ENCODE measurements at places on chromosomes 6 and 20.

DNA sequence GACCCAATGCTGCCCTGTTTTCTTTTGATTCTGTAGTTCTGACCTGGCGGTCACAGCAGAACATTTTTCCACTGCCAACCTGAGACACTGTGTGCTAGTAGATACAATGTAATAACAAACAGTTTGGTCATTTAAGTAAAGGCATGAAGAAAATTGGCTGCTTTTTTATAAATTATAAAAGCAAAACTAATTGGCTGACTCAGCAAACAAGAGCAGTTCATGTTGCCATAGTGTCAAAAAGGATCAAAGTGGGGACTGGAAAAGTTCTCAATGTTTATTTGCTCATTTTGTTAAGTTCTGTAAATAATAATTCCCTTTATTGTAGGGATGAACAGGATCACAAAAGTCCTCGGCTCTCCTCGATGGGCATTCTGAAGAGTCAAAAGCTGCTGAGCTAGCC, 599.5 kb downstream of the PKHD1 start:
- no peak for DNase-seq

DNA sequence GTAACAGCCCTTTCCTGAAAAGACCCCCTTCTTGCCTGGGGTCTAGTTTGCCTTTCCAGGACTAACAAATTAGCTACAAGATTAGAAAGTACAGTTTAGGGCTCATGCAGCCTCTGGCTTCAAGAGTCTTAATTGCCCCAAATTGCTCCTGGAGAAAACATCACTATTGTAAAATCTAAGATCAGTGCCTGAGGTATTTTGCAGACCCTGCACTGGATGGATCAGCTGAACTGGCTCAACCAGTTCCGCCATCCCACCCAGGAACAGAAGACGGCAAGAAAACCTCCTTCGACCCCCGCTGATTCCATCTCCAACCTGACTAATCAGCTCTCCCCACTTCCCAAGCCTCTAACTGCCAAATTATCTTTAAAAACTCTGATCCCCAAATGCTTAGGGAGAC, 236.5 kb upstream of the KCNG1 start:
- DNase-seq = no peak

GRCh38 chr6:144493035-144493910, 208.1 kb downstream of the UTRN start:
- no peak for DNase-seq

DNA sequence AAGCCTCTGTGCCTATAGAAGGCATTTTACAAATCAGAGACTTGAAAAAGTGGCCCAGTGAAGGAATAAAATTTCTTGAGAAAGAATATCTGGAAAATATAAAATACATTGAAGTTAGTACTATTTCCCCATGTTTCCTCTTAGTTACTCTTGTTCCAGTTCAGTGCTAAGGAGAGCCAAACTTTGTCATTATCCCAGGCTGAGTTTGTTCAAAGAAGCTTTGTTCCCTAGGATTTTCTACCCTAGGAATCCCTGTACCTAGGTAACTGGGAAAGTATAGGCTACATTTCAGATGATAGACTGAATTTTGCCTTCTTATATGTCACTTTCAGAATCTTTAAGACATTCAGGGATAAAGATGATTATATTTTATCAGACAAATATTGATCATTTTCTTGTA, 1395.7 kb upstream of the MAP3K7 start:
- no peak for DNase-seq

DNA sequence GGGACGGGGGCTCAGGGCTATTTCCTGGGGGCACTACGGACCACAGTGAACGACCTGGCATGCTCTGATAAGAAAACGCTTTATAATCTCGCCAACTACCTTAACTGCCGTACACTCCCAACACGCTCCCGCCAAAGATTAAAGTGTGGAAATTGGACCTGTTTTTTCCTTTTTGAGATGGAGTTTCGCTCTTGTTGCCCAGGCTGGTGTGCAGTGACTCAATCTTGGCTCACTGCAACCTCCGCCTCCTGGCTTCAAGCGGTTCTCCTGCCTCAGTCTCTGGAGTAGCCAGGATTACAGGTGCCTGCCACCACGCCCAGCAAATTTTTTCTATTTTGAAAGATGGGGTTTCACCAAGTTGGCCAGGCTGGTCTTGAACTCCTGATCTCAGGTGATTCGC, 346 bp upstream of the SLC44A4 start:
- DNase-seq = no peak

- no peak for DNase-seq
Measured at GRCh38 chr6:137829641-137830083, 37.4 kb upstream of the TNFAIP3 start.

GRCh38 chr20:61525781-61526431, 273.8 kb downstream of the CDH4 start:
- no peak for DNase-seq

GRCh38 chr6:34940030-34940434, 51.0 kb downstream of the ANKS1A start:
- no peak for DNase-seq

DNA sequence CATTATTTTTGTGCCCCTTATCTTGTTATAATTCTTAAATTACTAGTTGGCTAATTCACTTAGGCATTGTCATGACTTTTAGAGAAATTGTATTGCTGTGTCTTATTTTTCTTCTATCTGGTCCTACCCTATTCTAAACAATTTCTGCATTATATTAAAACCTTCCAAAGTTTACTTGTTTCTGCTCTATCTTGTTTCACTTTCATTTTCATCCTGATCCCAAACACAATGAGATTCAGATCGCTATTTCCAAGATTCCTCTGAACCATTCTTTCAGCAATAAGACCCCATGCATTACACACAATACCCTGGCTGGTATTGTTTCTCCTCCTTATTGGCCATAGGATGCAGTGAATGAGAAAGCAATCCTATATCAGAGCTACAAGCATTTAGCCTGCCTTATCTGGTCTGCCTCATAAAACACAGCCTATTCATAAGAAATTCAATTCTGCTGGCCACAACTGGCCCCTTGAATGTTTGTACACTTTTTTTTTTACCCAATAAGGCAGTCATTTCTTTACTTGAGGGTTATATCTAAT, 69.9 kb upstream of the POU3F2 start:
- no peak for DNase-seq

DNA sequence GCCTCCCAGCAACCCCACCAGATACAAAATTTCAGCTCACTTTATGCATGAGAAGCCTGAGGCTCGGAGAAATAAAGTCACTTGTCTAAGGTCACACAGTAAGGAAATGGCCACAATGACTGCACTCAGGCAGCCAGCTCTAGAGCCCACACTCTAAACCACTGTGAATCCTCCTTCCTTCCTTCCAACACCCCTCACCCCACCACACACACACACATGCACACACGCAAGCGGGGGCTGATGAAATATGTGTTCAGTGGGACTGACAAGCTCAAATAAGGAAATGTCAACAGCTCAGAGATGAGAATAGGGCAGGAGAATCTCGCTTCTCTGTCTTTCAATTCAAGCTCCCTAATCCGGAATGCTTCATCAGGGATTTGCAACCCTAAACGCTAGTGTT, 6.0 kb upstream of the BPIFA1 start:
- DNase-seq = no peak

Measured in activated T-cell treated with anti-CD3 and anti-CD28 coated beads, Interleukin-2, amount 50 U/mL, for 1 hour (primary cell).